T-helper 2 cell (primary cell): ENCODE measurements at places on chromosomes 1 and 21.

GRCh38 chr1:184379111-184379752 lies 7.6 kb upstream of the C1orf21 start:
- DNase-seq = no peak

DNA sequence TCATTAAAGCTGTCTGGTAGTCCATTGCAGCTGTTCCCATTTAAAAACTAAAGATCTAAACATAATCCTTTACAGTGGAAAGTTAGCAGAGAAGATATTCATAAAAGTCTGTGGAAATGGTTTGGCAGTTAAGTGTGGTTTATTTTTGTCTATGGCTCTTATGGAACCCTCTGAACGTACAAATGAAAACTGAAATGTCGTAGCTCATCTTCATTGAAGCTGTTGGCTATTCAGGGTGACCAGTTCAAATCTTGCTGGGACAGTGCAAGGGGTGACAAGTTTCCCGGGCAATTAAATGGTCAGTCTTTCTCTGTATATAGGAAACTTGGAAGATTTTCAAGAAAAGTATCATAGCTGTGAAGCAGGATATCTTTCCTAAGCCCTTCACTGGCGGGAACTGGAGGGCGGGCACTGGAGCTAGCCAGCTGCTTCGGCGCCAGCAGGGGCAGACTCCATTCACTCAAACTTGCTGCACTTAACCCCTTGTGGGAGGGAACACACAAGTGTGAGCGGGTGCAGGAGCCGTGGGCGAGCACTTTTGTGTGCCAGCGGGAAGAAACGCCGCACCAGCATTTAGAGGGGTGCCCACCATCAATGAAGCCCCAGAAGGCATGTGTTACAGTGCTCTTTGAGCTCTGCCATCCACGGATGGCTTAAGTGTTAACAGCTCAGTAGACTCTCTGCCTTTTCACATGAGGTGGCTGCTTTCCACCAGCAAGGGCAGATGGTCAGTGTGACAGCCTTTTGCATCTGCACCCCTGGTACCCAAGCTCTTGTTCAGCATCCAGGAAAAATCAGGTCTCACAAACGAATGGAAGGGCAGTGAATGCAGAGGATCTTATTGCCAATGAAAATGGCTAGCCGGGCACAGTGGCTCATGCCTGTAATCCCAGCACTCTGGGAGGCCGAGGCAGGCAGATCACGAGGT lies 232.1 kb upstream of the KAZN start:
- DNase-seq = no peak

GRCh38 chr1:8211251-8211882 lies 106.5 kb upstream of the SLC45A1 start:
- no peak for DNase-seq

DNA sequence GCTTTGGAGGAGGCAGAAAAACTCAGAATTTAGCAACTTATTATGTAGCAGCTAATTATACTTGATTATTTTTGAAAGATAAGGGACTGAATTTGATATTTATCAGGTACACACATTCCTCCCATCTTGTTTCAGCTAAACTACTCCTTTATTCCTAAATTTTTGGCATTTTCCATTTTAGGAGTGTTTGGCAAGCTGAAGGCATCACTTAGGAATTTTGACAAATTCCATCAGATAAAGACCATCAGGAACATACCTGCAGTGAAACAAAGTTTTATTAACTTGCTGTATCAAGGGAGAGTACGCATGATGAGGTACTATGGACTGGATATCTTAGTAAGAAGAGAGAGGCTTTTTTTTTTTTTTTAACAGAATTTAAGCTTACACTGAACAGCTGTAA lies 1092.2 kb downstream of the PLA2G4A start:
- DNase-seq = no peak
